ENCODE measurements at places on chromosomes 13 and 19.
A peak's percentile ranks its signal among the peaks of the same experiment; 100 is the strongest.

DNA sequence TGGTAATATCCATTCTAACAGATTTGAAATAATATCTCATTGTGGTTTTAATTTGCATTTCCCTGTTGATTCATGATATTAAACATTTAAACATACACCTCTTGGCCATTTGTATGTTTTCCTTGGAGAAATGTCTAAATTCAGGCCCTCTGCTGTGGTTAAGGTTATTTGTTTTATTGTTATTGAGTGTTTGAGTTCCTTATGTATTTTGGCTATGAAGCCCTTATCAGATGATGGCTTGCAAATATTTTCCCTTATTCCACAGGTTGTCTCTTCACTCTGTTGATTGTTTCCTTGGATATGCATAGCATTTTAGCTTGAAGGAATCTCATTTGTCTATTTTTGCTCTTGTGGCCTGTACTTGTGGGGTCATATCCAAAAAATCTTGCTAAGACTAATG is 303.6 kb downstream of the GPC5 start:
- DNase-seq = no peak

DNA sequence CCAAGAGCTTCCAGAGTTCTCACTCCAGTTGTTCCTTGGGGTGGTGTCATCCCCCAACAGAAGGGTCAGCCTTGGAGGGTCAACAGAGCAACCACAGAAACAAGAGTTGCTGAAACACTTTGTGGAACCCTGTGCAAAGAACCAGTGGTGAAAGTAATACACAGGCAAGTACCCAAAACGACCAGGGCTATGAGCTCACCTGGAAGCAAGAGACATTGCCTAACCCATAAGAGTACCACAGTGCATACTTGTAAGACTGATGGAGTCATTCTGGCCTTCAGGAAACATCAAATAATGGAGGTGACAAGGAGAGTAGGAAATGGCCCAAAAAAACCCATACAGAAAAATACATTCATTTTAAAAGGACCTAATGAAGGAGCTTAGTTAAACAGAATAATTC is 184.3 kb upstream of the TSC22D1 start:
- no peak for DNase-seq

GRCh38 chr13:48507021-48507420 is 25.9 kb downstream of the RCBTB2 start:
- DNase-seq = no peak

DNA sequence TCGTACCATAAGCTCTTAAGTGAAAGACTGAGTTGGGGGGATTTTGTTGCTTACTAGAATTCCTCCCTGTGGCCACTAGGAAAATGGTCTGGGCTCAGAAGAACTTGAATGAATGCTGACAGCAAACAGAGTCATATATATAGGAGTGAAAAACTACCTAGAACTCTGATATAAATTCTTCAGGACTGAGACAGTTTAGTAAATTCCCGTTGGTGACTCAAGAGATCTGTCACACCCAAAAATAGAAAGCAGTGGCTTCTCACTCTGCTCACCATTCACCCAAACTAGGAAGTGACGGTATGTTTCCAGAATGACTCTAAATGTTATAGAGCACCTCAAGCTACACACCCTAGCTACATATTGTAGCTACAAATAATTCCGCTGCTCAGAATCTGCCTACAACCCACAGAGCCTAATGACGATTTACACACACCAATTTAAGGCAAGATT is 116.2 kb downstream of the TBC1D4 start:
- peak; percentile 39 for DNase-seq

- DNase-seq = no peak
Measured at GRCh38 chr13:37274569-37275497, 169.4 kb upstream of the CSNK1A1L start.

DNA sequence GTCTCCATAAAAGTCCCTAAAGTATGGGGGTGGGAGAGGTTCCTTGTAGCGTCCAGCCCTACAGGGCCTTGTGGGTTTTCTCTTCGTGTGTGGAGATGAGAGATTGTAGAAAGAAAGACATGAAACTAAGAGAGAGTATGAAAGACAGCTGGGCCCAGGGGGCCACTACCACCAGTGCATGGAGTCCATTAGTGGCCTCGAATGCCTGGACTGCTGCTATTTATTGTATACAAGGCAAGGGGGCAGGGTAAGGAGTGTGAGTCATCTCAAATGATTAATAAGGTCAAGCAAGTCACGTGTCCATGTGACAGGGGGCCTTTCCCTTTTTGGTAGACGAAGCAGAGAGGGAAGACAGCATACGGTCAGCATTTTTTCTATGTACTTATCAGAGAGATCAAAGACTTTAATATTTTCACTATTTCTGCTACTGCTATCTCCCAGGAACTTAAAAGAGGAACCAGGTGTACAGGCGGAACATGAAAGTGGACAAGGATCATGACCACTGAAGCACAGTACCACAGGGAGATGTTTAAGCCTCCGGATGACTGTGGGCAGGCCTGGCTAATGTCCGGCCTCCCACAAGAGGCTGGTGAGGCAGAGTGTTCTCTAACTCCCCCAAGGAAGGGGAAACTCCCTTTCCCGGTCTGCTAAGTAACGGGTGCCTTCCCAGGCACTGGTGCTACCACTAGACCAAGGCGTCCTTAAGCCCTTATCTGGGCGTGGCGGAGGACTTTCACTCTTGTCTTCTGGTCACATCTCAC is 25.5 kb downstream of the FGF21 start:
- no peak for DNase-seq

DNA sequence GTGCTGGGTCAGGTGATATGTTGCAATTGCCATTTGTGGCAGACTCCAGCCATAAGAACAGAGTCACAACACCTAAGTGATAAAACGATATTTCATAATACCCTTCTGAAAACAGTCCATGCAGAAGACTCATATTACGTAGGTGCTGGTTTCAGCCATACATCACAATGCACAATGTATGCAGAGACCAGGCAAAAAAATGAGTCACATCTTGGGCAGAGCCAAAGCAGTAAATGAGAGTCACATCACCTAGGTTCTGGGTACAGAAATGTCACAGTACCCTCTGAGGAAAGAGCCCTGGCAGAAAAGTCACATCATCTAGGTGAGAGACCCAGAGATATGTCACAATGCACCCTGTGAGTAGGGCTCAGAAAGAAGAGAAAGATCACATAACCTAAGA is 125.2 kb upstream of the ZNF91 start:
- no peak for DNase-seq

Measured in GM23338 (cell line).